NCI-H1436 (cell line): ENCODE measurements at places on chromosomes 16 and 17.

DNA sequence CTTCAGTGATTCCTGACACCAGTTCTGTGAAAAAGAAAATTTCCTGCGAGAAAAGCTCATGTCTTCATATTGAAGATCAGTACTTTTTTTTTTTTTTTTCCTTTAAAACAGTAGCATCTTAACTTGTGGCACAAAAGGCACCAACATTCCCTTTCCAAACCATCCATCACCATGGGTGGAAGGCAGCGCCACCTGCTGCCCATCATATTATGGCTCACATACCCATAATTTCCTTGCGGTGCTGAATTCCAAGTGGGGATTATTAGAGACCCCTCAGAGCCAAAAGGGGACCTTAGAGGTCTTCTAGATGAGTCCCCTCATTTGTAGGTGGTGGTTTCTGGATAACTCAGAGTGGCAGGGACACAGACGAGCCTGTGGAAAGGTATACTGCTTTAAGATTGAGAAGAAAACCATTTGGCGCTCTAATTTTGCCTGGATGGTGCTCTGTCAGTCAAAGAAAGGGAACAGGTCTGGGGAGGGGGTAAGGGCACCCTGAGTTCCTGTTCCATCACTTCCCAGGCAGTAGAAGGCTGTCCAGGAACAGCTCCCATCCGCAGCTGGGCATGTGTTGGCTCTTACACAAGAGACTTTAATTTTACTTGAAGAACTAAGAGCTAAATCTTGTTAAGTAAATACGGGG is 7.9 kb upstream of the SOST start:
- DNase-seq: peak; percentile 43

GRCh38 chr16:46482895-46483294 is 138.3 kb downstream of the SHCBP1 start:
- no peak for DNase-seq

GRCh38 chr17:64216338-64217248 is 46.5 kb downstream of the TEX2 start:
- DNase-seq: no peak

DNA sequence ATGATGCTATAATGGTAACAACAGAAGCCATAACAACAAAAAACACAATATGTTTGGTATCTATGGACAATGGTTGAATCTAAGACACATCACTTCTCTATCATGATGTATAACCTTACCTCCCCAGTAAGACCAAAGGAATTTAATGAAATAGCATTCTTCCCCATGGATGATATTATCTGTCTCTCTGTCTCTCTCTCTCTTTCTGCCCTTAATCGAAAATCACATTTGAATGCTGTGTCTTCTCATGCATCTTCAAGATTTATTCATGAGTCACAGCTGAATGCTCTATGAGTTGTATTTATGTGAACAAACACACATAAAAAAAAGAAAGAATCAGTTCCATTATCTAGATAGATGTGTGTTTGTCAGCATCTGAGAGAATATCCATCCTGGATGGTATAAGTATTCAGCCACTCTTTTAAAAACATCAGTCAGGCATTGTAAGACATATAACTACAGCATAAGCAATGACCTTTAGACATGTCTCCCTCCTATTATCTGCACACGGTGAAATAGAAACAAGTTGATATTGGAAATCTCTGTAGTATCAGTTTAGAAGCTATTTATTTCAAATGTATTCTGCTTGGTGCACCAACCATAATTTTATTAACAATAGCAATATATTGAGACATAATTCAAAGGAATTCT is 433.3 kb downstream of the TOX3 start:
- DNase-seq: no peak

DNA sequence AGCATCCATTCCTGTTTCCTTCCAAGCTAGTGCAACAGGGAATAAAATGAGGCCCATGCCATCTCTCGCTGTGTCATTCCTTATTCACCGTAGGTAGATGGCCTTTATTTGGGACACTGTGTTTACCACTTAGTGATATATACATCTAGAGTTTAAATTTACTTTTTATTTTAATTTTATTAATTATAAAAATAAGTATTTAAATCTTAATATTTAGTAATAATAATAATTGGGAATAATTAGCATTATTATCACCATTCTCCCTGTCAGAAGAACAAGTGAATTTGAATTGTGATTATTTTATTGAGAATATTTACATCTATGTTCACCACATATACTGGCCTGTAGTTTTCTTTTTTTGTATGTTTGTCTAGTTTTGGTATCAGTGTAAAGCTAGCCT is 692.9 kb upstream of the KIF2B start:
- DNase-seq: no peak

GRCh38 chr17:69495787-69496186 is 81.3 kb downstream of the MAP2K6 start:
- DNase-seq: no peak

- no peak for DNase-seq
Measured at GRCh38 chr16:67104845-67105244, 4.9 kb upstream of the PHAF1 start.

DNA sequence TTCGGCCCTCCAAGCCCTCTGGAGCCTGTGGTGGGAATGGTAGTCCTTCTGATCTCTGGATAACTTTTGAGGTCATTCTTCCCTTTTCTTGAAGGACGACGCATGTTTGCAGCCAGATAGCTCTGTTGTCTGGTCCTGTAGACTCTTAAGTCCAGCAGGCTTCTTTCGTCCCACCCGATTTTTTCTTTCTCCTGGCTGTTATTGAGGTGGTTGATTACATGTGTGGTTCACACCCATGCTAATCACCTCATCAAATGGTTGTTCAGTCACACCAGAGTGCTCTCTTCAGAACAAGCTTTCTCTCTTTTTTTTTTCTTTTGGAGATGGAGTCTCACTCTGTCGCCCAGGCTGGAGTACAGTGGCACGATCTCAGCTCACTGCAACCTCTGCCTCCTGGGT is 30.6 kb downstream of the PIGL start:
- DNase-seq: no peak

DNA sequence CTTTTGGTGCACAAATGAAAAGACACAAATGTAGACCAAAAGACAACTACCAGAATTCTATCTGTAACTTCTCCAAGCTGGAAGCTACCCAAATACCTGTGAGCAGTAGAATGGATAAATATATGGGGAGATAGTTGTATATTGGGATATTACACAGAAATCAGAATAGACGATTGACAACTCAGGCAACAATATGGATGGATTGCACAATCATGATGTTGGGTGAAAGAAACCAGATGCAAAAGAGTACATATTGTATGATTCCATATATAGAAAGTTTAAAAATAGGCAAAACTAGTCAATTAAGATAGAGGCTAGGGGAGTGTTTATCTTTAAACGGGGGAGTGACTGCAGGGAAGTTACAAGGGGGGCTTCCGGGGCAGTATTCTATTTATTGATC is 77.5 kb upstream of the NKD1 start:
- DNase-seq: no peak

DNA sequence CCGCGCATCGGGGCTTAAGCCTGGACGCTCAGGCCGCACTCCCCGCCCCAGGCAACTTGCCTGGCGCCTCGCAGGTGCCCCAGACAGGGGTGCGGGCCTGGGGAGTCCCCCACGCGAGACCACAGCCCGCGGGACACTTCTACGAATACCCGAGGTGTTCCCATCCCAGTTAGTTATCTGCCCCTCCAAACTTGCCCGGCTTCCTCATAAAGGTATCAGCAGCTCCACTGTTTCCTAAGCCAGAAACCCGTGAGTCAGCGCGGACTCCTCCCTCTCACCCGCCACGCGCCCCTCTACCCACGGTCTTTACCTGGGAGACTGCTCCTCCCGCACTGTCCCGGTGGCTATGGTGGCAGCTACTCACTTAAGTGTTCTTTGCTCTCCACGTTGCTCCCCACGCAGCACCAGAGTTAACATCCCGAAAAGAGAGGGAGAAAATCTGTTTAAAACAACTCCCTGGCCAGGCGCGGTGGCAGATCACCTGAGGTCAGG is 1.0 kb upstream of the CREBBP start:
- DNase-seq: no peak

DNA sequence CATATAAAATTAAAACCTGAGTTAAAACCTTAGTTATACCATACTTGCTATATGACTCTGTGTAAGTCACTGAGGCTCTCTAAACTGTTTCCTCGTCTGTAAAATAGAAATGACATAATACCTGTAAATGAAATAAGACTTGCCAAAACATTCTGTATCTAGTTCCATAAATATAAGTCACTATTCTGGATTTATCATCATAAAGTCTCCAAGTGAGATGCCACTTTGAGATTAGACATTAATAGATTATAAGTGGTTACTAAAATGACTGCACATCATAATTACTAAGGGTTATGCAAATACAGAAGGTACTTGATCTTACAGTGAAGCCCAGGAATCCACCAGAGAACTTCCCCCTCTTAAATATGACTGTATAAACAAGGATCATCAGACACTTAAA is 12.0 kb upstream of the BRIP1 start:
- no peak for DNase-seq

GRCh38 chr17:81641825-81642489 is 5.0 kb downstream of the TSPAN10 start:
- no peak for DNase-seq

DNA sequence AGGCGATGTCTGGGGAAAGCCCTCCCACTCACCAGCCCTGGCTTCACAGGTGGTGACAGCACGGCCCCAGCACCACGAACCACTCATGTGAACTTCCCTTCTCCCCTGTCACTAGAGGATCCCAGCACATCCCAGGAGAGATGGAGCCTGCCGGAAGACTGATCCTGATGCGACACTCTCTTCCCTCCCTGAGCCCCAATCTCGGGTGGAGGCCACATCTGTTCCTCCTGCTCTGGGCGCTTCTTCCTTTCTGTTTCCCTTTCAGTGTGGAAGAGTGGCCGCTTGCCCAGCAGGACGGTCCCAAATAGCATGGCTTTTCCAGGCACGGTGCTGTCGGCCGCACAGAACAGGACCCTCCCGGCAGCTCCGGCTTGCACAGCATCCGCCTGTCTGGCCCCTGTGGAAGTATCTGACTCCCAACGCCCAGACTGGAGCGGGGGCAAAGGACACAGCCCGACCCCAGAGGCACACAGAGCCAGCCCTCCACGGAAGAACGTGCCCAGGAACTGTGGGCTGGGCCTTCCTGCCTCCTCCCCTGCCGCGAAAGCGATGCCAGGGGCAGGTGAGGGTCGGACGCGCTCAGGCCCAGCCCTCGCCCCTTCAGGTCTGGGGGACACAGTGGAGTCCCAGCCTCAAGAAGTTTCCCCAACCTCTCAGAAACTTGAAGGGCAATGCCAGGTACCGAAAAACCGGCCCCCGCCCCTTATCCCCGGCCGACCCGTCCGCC is 37.6 kb downstream of the CBFA2T3 start:
- no peak for DNase-seq

GRCh38 chr16:2698965-2699750 is 16.8 kb downstream of the KCTD5 start:
- no peak for DNase-seq

- DNase-seq: no peak
Measured at GRCh38 chr17:33015716-33016346, 24.2 kb downstream of the SPACA3 start.

GRCh38 chr17:76076765-76077583 is 2.0 kb upstream of the ZACN start:
- no peak for DNase-seq

GRCh38 chr17:74573169-74573568 is 5.9 kb upstream of the CD300H start:
- DNase-seq: no peak

GRCh38 chr16:83989300-83989699 is 21.3 kb downstream of the NECAB2 start:
- peak; percentile 43 for DNase-seq

DNA sequence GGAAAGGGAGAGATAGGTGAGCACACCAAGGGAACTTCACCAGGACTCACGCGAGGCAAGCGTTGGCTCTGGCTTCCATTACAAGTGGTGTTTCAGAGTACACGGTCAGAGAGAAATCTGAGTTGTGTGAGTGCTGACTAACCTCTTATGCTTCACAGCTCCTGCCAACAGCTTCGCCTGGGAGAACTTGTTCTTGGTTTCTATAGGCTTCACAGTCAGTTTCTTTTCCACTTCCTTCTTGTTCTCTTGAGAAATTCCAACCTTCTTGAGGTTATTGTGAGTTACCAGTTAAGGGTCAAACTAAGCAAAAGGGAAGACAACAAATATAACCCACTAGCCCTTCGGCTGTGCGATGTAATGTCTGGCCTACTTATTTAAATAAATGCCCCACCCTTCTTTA is 18.9 kb downstream of the PSME3IP1 start:
- no peak for DNase-seq

- DNase-seq: no peak
Measured at GRCh38 chr16:6892966-6893365, 439.7 kb upstream of the RBFOX1 start.

- DNase-seq: no peak
Measured at GRCh38 chr16:84340325-84341040, 27.9 kb upstream of the ATP2C2 start.

- DNase-seq: no peak
Measured at GRCh38 chr17:7224110-7224509, 4.4 kb downstream of the ACADVL start.

DNA sequence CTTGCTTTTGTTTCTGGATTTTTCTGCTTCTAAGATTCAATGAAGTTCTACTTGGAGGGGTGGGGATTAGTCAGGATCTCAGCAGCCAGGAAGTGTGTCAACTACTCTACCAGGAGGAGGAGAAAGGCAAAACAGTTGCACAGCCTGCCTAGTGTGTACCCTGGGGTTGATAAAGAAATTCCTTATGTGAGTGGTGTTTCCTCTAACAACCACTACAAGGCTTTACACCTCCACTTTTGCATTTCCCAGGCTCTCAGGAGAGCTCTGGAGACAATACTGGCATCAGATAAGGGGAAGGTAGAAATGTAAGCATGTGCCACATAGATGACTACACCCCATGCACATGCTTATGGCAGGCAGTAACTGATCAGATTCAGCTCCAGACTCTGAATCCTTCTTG is 174.6 kb downstream of the TOX3 start:
- no peak for DNase-seq

DNA sequence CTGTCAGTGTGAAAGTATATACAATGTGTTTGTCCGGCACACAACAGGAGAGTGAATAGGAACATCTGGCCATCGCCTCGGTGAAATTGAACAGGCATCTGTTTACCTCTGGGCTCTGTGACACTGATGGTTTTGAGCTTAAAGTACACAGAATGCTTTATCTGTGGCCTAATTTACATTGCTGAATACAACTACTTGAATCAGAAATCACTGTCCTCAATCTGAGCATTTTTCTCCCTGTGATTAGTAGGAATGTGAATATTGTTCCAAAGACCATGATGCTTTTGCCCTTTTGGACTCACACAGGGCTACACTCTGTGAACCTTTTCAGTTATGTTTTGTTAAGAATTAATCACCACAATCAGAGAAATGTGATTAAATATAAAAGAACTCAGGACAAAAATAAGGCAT is 323.0 kb upstream of the TBX2 start:
- DNase-seq: no peak
